Glutamatergic neuron (in vitro differentiated cells): ENCODE measurements at places on chromosomes 3 and 15.

DNA sequence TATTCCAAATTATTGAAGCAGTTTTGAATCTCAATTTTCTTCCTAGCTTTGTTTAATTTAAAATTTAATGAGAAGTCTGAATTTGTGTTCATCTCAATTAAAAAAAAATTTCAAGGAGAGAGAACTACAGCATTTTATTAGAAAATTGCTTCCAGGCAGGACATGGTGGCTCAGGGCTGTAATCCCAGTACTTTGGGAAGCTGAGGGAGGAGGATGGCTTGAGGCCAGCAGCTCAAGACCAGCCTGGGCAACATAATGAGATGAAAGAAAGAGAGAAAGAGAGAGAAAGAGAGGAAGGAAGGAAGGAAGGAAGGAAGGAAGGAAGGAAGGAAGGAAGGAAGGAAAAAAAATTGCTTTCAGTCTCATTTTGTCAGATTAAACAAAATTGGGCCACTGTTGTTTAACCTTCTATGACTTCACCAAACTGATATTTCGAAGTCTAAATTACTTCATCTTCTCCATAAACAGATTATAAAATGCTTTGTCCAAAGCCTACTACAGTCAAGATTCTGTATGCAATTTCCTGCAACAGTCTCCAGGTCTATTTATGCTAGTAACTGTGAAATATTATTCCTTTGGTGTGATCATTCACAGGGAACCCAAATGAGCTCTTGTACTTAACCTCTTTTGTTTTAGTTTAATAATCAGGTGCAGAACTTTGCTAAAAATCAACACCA lies 6.6 kb upstream of the ABHD6 start:
- DNase-seq = no peak

GRCh38 chr3:189824629-189825312 lies 193.6 kb downstream of the TP63 start:
- no peak for DNase-seq

DNA sequence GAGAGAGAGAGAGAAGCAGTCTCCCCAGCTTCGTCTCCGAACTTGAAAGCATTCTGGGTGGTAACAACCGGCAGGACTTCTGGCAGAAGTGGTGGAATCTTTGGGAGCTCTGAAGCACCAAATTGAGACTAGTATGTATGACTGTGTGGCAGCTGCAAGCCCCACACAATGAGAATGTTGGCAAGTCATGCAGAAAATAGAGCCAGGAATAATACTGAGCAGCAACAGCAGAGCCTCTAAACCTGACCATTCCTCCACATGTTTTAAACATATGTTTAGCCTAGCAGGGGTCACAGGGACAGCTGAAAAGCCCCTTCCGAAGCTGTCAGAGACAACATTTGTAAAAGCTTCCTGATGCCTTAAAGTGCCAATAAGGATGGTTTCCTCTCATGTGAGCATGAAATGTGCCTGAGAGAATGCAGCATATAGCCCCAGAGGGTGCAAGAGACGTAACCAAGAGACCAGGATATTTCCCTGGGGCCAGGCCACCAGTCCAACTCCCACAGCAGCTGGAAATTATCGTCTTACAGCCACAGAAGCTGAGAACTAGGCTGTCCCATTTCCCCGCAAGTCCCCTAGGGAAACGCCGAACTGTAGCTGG lies 178.6 kb upstream of the CCDC54 start:
- DNase-seq = peak; percentile 23

GRCh38 chr3:36893137-36893557 lies 51.7 kb downstream of the TRANK1 start:
- no peak for DNase-seq

- DNase-seq = no peak
These were observed 36.7 kb upstream of the ARHGEF3 start for GRCh38 chr3:56838448-56838847.

- DNase-seq = no peak
These were observed 340.9 kb upstream of the TBL1XR1 start for GRCh38 chr3:177538048-177538749.

DNA sequence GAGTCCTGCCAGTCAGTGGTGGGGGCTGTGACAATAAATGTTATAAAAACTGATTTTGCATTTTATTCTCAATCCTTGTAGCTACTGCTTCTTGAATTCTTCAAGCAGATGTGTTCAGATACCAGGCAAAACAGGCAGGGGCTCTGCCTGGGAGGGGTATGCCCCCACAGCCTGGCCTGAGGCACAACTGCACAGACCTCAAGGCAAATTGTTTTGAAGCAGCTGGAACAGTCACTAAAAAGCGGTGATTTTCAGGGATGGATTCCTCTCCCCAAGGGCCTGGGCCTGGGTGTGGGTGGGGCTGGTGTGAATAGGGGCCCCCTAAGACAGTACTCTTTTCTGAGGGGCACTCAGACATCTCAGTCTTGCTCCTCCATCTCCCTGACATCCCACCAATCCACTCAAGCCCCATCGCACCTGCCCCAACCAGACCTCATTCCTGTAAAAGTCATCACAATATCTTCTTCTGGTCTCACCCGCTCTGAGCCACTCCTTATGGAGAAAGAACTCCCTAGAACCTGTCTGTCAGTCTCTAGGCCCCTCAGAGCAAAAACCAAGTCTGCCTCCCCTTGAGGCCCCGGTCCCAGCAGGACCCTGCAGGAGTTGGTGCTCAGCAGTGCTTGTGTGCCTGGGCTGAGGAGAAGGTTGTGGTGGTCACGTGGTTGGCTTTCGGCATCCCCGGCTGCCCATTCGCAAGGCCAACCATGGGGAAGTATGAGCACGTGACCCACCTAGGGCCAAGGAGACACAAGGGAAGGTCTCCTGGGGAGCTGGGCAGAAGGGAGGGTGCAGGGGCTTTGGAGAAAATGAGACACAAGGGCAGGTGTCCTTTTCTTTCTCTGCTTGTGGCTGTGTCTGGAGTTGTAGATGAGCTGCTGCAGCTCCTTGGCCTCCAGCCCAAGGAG lies 2.9 kb upstream of the PSTPIP1 start:
- no peak for DNase-seq

DNA sequence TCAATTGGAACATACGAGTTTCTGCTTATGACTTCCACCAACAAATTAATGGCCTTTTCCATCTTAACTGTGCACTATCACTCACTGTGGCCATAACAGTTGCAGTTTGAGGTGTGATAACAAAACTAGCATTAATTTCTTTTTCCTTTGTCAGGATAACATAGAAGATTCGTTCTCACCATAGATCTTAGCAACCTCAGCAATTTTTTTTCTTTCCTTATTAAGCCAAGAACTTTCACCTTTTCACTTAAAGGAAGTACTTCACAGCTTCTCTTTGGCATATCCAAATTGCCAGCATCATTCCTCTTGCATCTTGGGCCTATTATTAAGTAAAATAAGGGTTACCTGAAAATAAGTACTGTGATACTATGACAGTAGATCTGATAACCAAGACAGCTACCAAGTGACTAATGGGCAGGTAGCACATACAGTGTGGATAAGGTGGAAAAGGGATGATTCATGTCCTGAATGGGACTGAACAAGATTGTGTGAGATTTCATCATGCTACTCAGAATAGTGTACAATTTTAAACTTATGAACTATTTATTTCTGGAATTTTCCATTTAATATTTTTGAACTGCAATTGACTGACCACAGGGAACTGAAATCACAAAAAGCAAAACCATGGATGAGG lies 46.6 kb downstream of the CEP70 start:
- DNase-seq = no peak

- no peak for DNase-seq
These were observed 19.7 kb upstream of the CLN6 start for GRCh38 chr15:68249058-68249713.

DNA sequence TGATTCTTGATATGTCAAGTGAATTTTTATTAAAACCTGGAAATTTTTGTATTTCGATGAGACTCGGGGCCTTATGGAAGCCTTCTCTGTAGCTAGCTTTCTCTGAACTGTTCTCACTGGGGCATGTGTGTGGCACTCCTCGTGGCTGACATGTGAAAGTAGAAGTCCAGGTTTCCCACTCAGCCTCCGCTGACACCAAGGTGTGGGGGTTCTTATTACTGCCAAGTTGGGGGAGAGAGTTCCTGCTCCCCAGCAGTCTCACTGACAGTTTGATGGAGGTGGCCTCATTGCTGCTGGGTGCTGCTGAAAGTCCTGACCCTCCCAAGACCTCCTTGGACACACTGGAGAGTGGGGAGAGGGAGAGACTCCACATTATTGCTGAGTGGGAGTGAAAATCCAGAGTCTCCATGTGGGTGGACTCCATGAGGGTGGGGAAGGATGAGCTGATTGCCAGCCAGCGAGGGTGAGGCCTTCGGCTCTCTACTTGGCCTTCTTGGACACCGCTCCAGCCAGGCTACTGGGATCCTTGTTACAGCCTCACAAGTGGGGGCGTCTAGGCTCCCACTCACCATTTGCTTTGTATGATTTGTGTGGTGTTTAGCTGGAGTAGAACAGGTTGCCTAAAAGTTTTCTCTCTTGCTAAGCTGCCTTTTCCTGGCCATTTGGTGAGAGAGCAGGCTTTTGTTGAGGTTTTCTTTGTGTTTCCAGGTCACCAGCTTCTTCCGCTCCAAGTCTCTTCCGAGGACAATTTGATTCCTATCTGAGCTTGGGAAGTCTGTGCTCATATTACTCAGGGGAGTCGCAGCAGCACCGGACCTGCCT lies 64.1 kb downstream of the LSM3 start:
- DNase-seq = no peak

DNA sequence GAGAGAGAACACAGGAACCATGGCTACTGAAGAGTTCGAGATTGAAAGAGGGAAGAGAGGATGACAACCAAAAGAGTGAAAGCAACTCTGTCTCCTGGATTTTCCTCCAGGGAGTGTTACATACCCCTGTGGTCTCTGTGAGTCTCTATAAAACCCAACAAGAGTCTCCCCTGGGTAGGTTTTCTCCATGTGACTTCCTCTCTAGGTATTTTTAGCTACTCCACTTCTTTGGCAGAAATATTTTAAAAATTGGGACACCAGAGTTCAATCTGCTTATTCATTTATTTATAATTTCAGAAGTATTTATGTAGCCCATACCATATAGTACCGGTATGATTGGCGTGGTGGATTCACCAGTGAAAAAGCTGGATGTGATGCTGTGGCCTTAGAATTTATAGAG lies 671.7 kb upstream of the NR2F2 start:
- no peak for DNase-seq

DNA sequence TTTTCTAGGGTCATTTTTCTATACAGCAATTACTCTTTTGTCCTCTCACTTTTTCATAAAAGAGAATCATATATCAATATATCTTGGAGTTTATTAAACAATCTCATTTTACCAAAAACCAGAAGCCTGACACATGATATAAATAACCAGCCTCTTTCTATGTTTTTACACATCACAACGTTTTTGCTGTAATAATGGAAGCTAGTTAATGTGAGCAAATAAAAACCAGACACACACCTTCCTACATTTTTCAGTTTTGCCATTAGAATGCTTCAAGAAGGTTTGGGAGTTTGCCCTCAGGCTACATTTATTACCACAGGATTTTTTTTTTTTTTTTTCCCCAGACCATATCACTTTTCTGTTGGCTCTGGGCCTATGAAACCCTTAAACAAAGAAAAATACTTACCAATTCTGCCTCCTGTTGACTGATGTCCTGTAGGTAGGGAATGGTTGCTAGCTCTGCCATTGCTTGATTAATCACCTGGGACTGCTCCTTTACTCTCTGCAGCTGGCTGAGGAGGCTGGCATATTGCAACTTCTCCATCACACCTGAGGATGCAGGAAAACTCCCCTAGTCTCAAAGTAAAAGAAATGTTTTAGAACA lies 165.5 kb downstream of the ECT2 start:
- DNase-seq = no peak

DNA sequence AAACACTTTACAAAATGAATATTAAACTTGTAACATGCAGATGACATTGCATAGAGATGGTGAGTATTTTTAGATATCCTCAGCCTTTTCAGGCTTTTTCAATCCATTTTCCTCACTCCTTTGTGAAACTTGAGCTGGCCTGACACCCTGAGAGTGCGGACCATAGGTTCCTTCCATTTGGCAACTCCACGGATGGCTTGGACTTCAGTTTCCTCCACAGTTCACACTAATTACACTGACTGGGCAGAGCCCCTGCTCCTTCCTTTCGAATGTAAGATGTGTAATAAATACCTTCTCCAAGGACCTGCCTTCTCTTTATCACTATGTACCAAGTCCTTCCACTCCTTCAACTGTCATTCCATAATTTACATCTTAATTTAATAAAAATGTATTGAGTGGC lies 141.7 kb upstream of the LRIG1 start:
- DNase-seq = no peak

DNA sequence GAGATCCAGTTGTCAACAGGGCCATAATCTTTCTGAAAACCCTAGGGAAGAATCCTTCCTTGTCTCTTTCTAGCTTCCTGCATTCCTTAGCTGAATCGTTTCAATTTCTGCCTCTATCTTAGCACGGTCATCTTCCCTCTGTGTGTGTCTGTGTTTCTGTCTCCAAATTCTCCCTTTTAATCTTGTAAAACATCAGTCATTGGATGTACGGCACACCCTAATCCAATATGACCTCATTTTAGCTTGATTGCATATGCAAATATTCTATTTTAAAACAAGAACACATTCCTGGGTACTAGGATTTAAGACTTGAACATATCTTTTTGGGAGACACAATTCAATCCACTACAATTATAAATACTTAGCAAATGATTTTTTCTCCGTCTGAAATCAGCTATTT lies 600.3 kb downstream of the GBE1 start:
- DNase-seq = no peak

- DNase-seq = no peak
These were observed 31.2 kb upstream of the RIOX2 start for GRCh38 chr3:98003306-98003969.

GRCh38 chr3:193187070-193187722 lies 53.8 kb upstream of the PLAAT1 start:
- DNase-seq = no peak

DNA sequence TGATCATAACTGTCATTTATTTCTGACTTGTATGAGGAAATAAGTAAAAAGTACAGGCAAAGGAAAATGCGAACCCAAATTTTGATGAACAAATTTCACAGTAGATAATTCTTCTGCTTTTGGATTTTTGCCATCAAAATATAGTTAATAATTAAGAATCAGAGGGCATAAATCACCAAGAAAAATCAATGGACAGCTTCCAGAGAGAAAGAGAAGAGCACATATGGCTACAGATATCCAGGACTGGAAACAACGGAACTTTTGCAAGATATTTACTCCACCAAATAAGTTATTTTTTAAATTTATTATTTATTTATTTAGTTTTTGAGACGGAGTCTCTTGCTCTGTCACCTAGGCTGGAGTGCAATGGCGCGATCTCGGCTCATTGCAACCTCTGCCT lies 35.1 kb upstream of the NANOGP8 start:
- no peak for DNase-seq

- no peak for DNase-seq
These were observed 63.8 kb downstream of the CHSY1 start for GRCh38 chr15:101187820-101188636.

- no peak for DNase-seq
These were observed 37.2 kb upstream of the BDH1 start for GRCh38 chr3:197593046-197593380.
